ENCODE measurements at places on chromosomes 5 and 9.

DNA sequence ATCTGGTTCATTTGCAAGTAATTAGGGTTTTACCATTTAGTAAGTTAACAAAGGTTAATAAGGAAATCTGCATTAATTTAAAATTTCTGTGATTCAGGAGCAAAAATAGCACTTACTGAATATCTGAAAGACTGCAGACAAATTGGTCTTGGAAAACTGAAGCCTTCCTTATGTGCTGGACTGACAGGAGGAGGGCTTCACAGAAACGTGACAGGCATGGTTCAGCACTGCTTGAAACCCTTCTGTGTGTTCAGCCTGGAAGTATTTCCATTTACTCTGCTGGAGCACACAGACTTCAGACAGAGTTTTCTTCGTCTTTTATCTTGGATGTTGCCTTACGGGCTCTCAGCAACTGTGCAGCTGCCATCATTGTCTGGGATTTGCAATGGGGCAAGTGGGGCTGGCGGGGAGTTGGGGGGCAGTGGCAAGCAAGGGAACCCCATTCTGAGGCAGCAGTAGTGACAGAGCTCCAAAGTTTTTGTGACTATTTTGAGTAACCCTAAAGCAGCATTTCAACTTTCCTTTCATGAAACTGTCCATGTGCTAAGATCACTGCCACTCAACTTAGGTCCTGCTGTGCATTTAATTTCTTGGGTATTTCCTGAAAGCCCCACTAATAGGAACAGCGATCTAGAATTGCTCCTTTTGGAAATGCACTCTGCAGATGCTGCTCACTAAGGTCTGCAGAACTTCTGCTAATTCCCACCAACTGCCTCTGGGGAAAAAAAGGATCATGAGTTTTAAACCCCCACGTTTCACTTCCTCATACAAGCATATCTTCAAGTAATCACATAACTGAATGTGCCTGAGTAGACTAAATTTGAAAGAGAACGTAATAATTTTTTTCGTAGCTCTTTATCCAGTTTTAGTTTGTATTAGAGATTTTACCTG lies 56.6 kb downstream of the KCNN2 start:
- DNase-seq = no peak

GRCh38 chr5:121596882-121597281 lies 254.8 kb upstream of the FTMT start:
- DNase-seq = no peak

DNA sequence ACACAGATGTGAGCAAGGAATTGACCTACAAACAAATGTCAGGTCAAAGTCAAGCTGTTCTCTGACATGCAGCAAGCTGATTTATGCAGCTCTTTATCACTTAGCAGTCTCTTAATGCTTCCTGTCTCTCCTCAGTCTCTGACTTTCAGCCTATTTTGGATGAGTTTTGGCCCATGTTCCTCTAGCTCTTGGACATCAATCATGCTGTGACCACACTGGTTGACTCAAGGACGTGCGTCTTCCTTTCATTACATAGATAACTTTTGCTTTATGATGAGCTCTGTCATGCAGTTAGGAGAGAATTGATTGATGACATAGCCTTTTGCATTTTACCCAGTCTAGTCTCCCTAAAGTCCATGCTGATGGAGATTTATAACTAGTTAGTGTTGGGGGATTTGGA lies 9.4 kb upstream of the REEP5 start:
- no peak for DNase-seq

GRCh38 chr5:149995385-149996204 lies 4.9 kb downstream of the TIGD6 start:
- no peak for DNase-seq

DNA sequence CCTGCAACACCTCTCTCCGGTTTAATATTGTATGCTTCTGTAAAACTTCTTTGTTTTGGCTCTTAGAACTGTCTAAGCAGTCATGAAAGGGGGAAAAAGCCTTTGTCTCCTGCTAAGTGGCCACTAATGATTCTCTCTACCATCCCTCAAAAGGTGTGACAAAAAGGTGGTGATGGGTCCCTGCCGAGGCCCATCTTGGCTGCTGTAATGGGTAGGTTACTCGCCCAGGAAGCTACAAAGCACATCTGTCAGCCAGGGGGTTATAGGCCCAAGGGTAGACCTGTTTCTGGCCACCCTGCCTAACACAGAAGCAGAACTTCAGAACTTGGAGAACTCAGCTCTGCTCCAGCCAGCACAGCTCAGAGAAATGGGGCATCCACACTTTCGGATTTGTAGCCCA lies 1.6 kb downstream of the FAM219A start:
- DNase-seq = no peak

DNA sequence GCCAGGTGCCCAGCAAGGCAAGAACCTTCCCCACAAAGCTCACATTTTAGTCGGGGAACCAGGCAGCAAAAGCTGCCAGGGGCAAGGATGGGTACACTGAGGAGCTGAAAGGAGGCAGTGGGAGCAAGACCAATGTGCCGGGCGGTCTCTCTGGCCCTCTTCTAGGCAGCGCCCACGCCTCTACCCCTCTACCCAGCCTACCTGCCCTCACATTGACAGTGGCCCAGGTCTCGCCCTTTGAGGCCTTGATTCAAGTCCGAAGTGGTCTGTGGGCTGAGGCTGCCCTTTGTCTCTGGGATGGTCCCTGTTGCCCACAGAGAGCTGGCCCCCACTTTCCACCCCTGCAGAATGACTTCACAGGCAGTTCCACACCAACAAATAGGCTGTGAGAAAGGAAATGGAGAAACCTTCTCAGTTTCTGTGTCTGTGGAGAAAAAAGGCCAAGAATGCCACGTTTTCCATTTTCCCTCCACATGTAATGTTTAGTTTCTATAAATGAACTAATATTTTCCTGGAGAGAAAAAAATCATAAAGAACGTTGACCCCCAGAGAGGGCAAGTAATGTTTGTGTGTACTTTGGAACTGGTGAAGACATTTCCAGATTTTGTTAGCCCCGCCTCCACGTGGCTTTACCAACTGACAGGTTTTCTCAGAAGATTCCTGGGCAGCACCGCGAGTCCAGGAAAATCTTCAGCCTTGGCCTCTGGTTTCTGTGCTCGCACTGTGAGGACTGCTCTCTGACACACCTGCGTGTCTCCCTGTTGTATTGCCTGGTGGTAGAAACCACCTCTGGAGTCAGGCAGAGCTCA lies 57.4 kb upstream of the ANGPTL2 start:
- no peak for DNase-seq

DNA sequence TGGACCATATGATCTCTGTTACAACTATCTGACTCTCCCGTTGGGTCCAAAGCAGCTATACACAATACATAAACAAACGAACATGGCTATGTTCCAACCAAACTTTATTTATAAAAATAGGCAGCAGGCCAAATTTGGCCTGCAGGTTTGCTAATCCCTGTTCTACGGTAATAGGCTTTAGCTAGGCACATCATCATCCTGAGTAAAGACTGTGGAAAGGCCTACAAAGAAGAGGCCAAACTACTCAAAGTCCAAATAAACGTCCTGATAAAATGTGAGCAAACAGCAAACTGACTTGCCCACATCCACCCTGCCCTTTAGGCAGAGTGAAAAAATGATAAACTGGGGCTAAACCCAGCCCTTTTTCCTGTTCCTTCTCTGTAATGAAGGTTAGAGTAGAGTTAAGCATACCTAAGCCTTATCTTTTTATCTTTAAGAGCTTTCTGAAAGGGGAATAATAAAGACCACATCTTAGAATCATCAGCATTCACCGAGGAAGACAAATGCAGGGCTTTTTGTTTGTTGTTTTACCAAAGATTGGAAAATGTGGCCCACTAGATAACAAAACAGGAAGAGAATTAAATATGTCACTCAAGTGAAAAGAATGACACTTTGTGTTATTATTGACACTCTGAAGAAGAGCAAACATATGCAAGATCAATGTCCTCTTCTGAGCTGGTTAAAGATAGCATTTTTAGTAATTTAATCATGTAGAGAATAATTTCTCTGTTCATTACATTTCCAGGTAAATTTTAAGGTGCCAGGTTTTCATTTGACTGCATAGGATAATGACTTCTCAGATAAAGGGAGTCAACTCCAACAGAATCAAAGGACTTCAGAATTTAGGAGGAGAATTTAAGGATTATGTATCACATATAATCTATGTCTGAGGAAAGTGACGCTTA lies 160.0 kb upstream of the GNA14 start:
- DNase-seq = no peak

- no peak for DNase-seq
Measured at GRCh38 chr5:104643320-104643719, 1080.7 kb upstream of the NUDT12 start.

GRCh38 chr5:127793879-127794278 lies 90.7 kb downstream of the CCDC192 start:
- no peak for DNase-seq

- no peak for DNase-seq
Measured at GRCh38 chr9:70590315-70590677, 175.8 kb upstream of the KLF9 start.

GRCh38 chr5:108104448-108104847 lies 277.4 kb downstream of the FBXL17 start:
- DNase-seq = no peak

- no peak for DNase-seq
Measured at GRCh38 chr5:113507601-113508000, 5.9 kb upstream of the YTHDC2 start.

DNA sequence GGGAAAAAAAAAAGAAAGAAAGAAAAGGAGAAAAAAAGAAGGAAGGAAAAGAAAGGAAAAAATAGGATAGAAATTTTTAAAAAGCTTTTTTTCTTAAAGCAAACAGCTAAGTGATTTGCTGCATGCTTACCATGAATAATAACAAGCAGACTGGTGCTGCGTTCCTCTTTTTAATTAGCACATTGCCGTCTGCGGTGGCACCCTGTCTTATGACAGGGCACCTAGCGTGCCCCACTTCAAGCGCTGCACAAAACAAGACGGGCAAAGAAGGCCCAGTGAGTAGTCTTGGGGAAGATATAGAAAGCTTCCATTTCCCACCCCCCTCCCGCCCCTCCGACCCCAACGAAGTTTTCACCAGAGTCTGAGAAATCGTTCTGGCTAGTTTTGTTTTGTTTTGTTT lies 513.9 kb downstream of the ZNF608 start:
- no peak for DNase-seq

- no peak for DNase-seq
Measured at GRCh38 chr9:36164372-36164771, 4.8 kb upstream of the CCIN start.

GRCh38 chr9:126454795-126455194 lies 128.2 kb downstream of the MVB12B start:
- no peak for DNase-seq

- no peak for DNase-seq
Measured at GRCh38 chr9:14903040-14903439, 7.2 kb downstream of the FREM1 start.

DNA sequence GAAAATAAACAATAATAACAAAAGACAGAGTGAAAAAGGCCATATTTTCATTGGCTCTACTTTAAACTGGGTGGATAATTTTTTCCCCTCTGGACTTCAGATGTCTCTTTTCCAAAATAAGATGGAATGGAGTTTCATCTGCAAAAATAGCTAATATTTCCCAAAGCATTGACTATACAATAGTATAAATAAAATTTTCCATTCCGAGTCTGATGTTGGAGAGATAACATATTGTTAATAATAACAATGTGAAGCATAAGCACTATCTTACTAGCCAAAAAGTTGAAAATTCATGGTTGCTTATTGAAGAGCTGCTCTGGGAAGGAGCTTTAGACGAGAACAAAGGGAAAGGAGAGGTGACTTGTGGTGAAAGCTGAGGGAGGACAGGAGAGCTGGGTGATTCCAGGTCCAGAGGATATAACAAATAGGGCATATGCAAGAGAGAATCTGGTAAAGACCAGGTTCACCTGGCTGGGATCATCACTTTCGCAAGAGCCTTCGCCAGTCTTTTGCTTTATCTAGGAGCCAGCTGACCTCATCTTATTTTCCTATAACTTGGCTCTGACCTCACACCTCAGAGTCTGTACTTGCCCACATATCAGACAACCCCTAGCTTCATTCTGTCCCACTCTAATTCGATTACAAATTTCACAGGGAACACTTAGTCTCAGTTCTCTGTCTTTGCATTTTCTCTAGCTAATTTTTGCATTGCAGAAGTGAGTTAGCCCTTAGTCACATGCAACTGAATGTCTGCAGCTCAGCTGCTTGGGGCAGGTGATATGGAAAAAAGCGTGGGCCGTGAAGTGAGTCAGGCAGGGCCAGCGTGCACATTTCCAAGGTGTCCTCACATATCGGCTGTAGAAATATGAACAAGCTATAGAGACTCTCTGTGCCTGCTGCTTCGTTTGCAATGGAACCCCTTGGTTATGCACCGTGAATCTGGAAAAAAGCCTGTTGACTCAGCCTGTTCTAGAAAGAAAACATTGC lies 7.6 kb upstream of the ZNF474 start:
- no peak for DNase-seq

DNA sequence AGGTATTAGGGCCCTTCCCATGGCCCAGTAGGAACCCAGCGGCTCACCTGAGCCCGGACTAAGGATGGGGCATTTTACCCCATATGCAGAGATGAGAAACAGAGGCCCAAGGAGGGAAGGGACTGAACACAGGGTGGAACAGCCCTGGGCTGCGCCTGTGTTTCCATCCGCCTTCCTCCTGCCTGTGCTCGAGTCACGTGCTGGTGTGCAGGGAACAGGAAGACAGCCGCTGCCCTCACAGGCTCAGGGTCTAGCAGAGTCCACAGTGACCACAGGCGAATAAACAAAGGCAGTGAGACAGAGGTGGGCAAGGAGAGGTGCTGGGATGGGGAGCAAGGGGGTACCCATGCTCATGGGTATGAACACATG lies 129.4 kb downstream of the C9orf50 start:
- DNase-seq = no peak

DNA sequence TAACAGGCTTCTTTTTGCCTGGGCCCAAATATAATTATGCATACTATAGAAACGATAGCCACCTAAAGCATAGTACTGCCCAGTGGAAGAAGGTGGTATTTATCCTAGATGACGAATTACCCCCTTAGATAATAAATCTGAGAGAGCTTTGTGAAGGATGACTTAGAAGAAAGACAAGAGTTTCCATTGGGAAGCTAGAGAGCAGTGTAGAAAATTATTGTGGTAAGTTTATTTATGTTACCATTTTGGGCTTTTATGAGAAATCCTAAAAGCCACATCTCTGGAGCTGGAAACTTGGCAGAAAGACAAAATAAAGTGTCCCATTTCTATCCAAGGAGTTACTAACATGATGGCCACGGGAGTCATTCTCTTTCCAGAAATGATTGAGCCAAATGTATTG lies 172.0 kb upstream of the SEMA6A start:
- no peak for DNase-seq

GRCh38 chr5:89286320-89286719 lies 403.3 kb upstream of the MEF2C start:
- DNase-seq = no peak

DNA sequence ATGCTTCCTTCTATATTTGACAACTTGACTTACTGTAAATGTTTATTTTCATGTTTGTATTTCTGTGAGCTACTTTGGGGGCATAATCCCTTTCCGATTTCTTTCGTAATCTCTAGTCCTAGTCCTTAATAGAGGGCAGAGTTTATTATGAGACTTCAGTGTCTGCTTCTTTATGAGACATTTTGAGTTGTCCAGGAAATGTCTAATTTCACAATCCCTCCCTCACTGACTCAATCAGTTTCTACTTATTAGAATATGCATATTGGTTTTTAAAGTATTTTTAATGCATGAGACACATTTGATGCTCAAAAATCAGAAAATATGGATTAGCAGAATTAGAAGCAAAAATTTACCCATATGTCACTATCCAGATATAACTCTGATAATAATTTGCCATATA lies 160.9 kb downstream of the FOCAD start:
- no peak for DNase-seq

GRCh38 chr5:44827681-44828080 lies 18.9 kb downstream of the MRPS30 start:
- DNase-seq = no peak

- DNase-seq = no peak
Measured at GRCh38 chr5:14930486-14930885, 58.9 kb upstream of the ANKH start.

- DNase-seq = no peak
Measured at GRCh38 chr9:115057559-115057958, 60.4 kb downstream of the TNC start.

Measured in DMS153 (cell line).